Foreskin fibroblast (primary cell): ENCODE measurements at places on chromosomes 12 and 14.

DNA sequence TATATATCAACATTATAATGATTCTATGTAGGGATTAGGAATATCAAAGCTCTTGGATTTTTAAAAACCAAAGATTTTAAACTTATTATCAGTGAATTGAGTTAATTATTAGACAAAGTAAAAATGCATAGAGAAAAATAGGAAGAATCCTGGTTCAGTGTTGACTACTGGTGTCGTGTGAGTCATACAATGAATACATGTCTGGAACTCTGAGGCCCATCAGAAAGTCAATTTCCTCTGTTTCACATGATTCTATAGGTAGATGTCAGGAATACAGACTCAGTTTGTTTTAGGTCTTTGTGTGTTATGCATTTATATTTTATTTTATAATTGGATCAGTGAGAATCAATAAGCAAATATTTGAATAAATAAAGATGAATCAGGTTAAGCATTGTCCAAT lies 84.5 kb upstream of the RTL1 start:
- no peak for DNase-seq

DNA sequence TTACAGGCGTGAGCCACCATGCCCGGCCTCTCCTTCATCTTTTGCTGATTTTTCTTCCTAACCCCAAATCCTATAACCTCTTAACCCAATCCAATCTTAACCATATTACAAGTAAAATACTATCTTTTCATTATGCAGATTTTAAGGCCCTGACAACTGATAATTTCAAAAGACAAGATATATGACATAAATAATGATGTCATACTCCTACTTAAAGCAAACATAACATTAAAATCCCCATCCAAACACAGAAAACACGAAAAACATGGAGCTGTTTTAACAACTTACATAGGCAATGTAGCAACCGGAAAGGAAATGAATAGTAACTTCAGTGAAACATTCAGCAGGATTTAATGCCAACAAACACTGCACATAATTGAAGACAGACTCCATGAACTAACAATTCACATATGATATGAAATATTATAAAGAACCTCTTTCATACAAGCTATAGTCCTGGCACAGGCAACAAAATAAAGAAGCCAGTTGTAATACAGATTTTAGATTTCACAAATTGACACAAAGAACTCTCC lies 21.5 kb downstream of the USP44 start:
- peak; percentile 63 for DNase-seq

DNA sequence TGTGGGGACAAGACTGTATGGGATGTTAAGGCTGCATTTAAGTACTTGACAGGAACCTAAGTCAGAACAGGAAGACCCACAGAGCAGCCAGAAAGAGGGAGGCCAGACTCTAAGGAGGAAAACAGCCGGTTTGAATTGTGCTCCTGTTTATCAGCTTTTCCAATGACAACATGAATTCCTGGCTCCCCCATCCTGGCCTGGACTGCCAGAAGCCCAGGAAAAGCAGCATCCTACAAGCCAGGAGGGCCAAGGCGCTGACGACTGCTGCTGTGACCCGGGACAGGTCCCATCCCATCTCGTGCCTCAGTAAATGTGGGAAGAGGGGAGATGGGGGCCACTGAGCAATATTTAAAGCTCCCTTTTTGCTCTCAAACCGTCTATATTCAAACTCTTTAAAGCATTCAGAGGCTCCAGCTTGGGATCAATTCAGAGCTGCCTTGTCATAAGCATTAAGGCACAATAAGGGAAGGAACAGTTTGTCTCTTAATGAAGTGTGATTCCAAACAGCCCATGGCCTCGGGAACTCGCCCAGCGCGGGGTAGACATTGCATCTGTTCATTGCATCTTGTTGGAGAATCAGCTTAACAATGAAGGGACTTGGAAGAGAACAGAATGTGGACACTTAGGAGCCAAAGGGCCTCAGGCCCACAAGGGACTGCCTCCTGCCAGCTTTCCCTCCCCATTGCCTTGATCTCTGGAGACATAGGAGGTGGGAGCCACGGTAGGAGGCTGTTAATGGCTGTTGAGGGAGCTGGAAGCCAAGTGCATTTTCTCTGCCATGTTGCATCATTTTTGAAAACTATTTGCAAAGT lies 49.6 kb downstream of the CMKLR1 start:
- DNase-seq = no peak

DNA sequence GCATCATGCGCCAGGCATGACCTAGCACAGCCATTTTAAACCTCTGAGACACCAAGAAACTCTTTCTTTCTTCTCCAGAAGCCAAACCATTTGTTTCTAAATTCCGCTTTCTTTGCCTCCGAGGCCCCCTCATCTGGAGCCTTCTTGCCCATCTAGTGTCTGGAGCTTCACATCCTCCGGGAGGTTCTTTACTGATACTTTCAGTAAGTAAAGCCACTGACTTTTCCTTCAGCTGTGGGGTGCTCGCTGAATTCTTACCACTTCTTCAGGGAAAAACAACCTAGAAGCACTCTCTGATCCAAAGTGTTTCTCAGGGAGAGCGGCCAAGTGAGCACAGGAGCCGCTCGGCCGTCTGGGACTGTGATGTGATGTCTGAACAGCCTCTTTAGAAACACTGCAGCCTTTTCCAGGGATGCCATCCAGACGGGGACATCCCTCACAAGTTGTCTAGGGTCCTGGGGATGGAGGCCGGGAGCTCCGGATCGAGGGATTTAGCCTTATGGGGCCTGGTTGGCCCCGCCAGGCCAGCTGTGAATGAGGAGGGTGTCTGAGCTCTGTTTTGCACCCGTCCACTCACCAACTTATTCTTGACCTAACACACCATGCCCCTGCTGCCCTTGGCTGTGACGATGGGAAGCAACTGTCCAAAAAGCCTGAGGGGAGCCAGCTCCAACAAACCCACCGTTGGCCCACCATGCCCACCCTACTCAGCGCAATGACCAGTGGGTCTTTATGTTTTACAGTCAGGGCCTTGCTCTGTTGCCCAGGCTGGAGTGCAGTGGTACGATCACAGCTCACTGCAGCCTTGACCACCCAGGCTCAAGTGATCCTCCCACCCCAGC lies 160.6 kb downstream of the ZFP36L1 start:
- DNase-seq = no peak

DNA sequence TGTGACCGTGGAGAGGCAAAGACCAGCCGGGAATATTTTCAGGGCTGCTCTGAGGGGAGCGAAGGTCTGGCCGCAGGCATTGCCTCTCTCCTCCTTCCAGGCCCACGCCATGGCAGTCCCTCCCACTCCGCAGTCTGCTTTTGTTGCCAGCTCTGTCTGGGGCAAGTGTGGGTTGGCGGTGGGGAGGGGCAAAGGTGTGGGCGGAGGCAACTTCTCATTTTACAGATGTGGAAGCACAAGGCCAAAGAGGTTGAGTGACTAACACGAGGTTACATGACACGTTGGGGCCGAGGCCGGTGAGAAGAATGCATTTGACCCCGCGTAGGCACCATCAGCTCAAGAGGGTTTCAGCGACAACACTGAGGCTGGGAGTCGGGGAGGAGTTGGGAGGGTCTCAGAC lies 6.1 kb upstream of the FAIM2 start:
- peak; percentile 59 for DNase-seq

- no peak for DNase-seq
Observed at GRCh38 chr12:17326649-17327048, 720.7 kb upstream of the LMO3 start.

DNA sequence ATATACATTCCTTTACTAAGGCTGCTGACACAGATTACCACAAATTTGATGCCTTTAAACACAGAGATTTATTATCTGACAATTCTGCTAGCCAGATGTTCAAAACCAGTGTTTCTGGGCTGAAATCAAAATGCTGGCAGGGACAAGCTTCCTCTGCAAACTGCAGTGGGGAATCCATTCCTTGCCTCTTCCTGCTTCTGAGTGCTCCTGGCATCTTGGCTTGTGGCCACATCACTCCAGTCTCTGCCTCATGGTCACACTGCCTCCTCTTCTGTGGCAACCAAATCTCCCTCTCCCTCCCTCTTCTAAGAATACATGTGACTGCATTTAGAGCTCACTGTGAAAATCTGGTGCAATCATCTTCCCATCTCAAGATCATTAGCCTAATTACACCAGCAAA lies 235.7 kb downstream of the TTC8 start:
- DNase-seq = peak; percentile 47

DNA sequence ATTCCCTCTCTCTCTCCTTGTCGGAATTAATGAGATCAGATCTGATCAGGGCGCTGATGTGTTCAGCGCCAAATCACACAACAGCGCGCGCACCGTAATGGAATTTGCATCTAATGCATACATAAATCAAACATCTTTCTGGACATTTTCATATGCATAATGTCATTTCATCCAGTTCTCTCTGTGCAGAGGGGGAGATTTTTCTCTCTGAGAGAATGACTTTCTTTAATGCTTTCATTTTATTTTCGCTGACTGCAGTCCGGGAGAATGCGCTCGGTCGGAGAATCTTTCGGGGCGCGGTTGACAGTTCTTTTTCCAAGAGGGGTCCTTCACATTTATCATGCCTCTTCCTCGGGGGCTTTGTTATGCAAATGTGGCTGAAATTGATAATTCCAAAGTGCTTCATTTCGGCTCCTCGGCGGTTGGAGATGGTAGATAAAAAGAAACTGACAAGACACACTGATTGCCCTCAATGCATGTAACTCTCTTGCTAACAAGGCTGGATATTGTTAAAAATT lies 615.9 kb downstream of the VRK1 start:
- DNase-seq = no peak

- no peak for DNase-seq
Observed at GRCh38 chr12:13100605-13100881, 2.9 kb downstream of the GSG1 start.

DNA sequence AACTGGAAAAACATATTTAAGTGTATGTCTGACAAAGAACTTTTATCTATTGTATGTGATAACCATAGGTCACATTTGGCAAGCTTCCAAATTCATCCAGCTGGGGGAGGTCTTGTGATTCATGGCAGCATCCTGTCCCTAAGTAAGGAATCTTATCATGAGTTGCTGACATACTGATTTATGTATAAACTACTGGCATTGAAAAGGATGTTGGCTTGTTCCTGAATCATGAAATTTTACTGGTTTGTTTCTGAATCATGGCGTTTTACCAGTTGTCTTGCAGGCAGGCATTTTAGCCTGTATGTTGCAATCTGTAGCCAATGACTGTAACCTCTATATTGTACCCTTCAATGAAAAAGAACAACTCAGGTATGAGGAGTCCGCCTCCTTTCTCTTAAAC lies 244.8 kb downstream of the IPO8 start:
- DNase-seq = peak; percentile 73

DNA sequence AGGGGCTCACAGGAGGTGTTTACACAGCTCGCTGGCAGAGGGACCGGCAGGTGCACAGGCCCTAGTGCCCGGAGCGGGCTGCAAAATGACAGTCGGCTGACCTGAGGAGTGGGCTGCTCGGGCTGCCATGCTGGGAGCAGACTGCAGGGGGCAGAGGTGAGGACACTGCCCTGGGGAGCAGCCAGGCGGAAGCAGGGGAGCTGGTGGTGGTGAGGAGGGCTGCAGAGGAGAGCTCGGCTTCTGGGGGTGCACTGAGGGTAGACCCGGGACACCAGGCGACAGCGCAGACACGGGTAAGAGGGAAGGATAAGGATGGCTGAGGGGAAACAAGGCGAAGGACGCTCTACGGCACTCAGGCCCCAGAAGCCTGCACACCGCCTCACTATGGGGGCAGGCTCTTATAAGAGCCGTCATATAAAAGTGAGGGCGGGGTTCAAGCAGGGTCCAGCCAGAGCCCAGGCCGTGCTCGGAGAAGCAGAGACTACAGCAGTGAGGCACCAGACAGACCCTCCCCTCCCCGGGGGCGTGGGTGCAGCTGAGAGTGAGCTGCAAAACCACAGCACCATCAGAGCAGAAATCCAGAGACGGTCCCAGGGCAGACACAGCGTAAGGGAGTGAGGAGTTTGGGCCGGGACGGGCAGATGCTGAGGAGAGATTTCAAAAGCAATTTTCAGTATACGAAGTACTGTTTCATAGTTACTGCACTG lies 62.5 kb downstream of the CCDC88C start:
- DNase-seq = no peak

DNA sequence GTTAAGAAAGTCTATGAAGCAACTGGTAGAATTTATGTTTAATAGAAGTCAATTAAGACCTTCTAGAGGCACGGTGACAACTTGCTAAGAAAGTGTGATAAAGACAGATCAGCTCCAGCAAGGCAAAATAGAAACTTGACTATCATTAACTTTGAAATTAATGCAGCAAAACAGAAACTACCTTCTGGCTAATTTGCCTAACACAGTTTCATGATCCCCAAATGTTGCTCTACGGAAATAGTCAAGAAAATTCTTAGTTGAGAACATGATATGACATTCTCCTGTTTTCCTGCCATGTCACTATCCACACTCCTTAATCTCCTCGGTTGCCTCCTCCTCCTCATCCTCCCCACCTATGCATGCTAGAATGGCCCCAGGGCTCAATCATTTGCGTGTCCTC lies 4.2 kb downstream of the DENND5B start:
- no peak for DNase-seq

DNA sequence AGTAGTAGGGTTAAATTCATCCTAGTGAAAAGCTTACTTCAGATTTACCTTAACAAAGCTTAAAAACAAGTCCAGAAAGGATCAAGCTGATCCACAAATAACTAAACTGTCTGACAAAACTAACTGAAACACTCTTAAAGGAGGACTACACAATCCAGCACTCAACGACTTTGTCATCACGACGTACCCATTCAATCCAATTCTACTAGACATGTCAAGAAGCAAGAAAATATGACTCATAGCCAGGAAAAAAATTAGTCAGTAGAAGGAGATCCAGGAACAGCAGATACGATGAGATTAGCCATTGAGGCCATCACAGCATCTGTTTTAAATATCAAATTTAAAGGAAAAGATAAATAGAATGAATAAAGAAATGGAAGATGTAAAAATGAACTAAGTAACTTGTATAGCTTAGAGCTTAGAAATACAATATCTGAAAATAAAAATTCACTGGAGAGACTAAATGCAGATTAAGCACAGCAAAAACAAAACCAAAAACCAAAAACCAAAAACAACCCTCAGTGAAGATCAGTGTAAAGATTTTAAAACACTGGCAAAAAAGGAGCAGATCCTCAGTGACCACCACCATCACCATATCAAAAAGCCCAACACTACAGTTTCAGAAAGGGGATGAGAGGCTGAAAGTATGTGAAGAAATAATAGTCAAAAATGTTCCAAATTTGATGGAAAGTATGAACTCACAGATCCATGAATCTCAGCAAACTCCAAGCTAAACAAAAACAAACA lies 95.0 kb upstream of the CCND2 start:
- no peak for DNase-seq

- peak; percentile 69 for DNase-seq
Observed at GRCh38 chr12:123056053-123056452, 75.6 kb downstream of the ARL6IP4 start.

- DNase-seq = no peak
Observed at GRCh38 chr12:10554228-10554755, 48.6 kb downstream of the EIF2S3B start.

- DNase-seq = peak; percentile 56
Observed at GRCh38 chr14:49970474-49971147, 77.7 kb downstream of the ARF6 start.

- no peak for DNase-seq
Observed at GRCh38 chr14:88025313-88025712, 20.4 kb downstream of the GPR65 start.

- no peak for DNase-seq
Observed at GRCh38 chr12:116265351-116266147, 11.9 kb downstream of the MED13L start.
